ENCODE measurements at places on chromosomes 1 and 21.

- no peak for DNase-seq
Observed at GRCh38 chr1:180574031-180574713, 15.4 kb downstream of the OVAAL start.

DNA sequence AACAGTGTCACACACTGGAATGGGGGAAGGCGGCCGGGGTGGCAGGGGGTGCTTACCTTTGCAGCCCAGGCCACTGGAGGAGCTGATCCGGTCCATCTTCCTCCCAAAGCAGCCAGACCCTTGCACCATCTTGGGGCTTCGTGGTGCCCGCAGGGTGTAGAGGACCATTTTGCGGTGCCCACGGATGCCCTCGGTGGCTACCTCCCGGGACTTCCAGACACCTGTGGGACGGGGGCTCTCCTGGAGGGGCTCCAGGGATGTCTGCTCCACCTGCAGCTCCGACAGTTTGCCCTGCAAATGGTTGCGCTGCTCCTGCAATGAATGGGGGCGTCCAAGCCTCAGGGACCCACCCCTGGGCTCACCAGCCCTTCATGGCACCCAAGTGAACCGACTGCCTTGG, 587 bp downstream of the NPPB start:
- DNase-seq: no peak

DNA sequence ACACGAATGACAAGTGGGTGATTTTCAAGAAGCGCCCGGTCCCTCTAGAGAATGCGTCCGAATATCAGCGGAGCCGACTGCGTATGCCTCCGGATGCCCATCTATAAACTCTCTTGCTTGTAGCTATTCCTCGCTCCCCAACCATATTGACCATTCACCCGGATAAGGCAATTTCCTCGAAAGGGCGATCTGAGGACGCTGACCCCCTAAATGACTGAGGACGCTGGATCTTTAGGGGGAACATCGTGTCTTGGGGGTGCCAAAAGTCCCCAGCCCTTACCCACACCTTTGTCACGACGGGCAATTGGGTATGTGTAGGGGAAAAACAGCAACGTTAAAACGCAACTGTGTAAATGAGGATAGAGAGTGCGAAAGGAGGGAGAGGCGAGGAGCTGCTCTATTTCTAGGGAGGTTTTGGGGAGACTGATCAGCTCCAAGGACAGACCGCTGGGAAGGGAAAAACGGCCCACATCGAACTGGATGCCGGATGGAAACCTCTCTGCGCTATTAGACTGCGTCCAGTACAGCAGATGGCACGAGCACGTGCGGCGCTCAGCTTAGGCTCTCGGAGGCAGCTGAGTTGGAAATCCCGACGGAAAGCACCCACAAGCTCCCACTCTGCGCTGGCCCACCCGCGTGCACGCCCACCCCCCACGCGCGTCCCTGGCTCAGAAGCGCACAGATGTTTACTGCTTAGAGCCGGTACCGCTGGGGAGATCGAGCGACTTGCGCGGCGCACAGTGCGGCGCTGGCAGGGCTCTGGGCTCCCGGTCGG, 2.9 kb upstream of the PRRX1 start:
- DNase-seq: no peak

GRCh38 chr1:228031276-228031995, 24.6 kb downstream of the WNT3A start:
- no peak for DNase-seq

GRCh38 chr1:66433611-66434010, 100.3 kb upstream of the SGIP1 start:
- DNase-seq: no peak

DNA sequence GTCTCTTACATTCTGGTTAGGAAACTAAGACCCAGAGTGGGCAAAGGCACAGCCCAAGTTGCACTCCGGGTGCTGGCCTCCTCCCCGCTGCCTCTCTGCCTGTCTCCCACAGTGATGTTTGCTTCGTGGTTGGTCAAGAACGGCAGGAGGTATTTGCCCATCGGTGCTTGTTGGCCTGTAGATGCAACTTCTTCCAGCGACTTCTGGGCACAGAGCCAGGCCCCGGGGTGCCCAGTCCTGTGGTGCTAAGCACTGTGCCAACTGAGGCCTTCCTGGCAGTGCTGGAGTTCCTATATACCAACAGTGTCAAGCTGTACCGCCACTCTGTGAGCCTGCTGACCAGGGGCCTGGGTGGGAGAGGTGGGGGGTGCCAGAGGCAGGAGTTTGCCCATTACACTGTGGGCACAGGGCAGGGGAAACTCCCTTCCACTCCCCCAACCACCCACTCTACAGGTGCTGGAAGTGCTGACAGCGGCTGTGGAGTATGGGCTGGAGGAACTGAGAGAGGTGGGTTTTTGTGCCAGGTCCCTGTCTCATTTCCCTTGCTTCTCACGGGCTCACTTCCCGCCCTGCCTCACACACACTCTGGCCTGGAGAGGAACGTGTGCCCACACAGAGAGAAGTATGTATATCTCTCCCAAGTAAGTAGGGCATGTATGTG, 1.9 kb downstream of the BTBD19 start:
- no peak for DNase-seq

DNA sequence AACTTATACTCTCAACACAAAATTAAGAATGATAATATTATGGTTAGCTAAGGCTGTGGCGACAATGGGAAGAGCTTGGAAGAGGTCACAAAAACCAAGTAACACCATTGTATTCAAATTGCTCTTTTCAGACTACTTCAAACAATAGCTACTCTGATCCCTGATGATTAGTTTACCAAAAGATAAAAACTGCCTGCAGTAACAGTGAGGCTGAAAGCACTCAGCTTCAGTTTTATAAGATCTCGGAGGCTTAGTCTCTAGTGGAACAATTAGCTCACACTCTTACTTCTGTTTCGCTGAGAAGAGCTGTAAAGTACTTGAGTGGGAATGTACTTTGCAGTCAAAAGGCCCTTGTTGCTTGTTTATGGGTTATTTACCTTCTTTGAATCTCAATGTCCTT, 278.5 kb downstream of the LRRC7 start:
- DNase-seq: no peak

DNA sequence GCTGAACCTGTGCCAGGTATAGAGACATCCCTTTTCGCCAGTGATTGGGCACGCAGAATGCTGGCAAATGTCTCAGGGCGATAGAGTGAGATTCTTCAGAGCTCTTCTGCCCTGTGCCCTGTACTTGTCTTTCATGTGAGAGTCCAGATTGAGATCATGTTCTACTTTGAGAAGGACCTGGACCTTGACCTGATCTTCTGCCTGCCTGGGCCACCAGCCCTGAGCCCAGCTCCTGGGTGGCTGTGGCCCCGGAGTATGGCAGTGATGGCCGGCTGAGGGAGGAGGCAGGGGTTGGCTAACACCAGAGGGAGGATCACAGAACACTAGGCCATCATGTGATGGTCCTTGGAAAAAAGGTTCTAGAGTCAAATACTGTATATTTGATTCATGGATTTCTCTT, 13.8 kb downstream of the STRIP1 start:
- DNase-seq: no peak

GRCh38 chr1:166064313-166064926, 102.4 kb downstream of the FAM78B start:
- no peak for DNase-seq

- DNase-seq: no peak
Observed at GRCh38 chr1:223248770-223249140, 105.7 kb upstream of the TLR5 start.

DNA sequence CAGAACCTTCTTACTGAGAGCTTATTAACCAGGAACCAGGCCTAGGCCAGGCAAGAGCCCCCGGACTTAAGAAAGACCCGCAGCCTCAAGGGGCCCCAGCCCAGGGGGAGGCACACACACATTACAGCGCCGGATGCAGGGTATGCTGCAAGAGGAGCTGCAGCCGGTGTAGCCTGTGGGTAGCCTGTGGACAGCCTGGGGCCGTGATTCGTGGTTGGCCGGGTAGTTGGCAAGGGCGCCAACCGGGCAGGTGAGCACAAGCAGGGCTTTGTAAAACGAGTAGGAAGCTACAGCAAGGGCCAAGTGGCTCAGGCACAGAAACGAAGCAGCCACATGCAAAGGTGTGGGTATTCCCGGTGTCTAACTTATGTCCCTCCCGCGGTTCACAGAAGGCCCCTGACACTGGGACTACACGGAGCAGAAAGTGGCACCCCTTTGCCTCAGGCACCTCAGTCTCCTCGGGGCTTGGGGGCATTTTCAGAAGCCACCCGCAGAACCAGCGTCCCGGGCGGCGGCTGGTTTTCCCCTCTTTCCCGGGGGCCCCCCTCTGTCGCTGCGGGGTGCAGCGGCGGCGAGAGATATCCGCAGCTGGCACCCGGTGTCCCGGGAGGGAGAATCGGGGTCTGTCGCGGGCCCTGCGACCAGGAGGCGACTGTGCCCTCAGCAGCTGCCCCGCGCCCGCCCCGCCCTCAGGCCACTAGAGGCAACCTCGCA, 40.8 kb downstream of the KIAA1614 start:
- no peak for DNase-seq

GRCh38 chr1:62437273-62437940, 558 bp downstream of the USP1 start:
- no peak for DNase-seq

DNA sequence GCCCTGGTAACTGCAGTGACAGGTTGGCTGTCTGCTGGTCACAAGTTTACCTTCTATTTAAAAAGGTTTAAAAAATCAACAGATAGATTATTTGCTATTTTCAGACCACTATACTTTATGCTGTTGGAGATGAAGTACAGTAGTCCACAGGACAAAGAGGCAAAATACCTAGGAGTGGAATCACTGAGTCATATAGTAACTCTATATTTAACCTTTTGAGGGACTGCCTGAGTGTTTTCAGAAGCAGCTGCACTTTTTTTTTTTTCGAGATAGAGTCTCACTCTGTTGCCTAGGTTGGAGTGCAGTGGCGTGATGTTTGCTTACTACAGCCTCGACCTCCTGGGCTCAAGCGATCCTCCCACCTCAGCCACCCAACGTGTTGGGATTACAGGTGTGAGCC, 11.7 kb downstream of the CNIH4 start:
- no peak for DNase-seq

DNA sequence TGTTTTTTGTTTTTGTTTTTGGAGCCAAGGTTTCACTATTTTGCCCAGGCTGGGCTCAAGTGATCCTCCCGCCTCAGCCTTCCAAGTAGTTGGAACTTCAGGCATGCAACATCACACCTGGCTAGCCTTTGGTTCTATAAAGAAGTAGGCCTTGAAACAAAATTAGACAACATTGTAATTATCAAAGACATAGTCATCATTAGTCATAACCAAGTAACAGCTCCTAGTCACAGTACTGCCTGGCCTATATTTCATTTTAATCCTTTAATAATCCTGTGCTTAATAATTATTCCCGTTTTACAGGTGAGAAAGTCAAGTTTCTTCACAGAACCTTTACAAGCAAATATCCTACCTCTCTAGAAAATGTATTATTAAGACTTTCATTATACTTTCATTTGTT, 52.3 kb upstream of the TBX15 start:
- DNase-seq: no peak
